Vagina (tissue), 2 donors: ENCODE measurements at places on chromosomes 2 and 18.

- DNase-seq, result no peak
Observed at GRCh38 chr2:98944775-98945174, 8.8 kb upstream of the CRACDL start.

- no peak for DNase-seq
Observed at GRCh38 chr2:231671270-231672050, 36.9 kb upstream of the PTMA start.

GRCh38 chr2:183495589-183496267 lies 371.5 kb downstream of the NUP35 start:
- DNase-seq, result no peak

GRCh38 chr18:48784656-48785055 lies 166.1 kb downstream of the SMAD7 start:
- DNase-seq, result no peak

GRCh38 chr18:63508596-63508995 lies 31.8 kb downstream of the SERPINB5 start:
- no peak for DNase-seq

DNA sequence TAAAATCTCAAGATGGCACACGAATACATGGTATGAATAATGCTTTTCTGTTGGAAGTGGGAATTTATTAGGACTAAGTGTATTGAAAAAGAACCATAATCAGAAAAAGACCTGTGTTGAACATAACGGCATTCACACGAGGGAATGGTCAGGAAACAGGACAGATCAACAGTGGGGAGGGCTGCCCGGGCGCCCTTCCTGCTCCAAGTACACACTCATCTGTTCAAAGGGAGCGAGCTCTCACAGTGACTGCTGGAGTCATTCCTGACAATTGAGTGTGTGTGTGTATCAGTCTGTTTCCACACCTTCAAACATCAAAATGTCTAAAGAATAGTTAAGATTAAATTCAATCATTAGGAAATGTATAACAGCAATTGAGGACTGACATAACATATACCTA lies 167.2 kb downstream of the HDAC4 start:
- no peak for DNase-seq

DNA sequence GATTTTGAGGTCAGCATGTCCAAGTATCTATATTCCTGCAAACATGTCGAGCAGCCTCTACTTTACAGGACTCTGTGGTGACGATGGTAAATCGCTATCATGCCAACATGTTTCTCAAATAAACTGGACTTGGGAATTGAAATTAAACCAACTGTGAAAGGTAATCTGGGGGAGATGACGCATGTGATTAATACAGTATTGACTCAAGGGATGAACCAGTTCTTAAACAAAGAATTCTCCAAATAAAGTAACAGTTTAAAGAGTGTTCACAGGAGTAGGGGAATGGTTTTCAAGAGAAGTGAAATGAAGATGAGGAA lies 54.3 kb downstream of the THUMPD2 start:
- DNase-seq, result no peak

DNA sequence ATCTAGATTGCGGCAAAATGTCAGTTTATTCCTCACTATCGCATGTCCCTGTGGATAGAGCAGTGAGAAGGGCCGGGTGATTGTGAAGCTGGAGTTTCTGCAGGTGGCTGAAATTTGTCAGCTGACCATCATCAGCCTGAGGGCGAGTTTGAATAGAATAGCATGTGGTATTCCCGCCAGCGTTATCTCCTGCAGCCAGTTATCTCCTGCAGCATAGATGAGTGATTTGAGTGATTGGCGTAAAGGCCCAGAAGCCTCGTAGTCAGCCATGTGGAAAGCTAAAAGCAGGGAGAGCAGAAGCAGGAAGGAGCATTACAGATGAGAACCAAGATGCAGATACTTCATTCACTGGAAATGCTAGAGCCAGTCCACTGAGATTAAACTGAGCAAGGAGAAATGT lies 65.5 kb downstream of the CABLES1 start:
- DNase-seq, result no peak

DNA sequence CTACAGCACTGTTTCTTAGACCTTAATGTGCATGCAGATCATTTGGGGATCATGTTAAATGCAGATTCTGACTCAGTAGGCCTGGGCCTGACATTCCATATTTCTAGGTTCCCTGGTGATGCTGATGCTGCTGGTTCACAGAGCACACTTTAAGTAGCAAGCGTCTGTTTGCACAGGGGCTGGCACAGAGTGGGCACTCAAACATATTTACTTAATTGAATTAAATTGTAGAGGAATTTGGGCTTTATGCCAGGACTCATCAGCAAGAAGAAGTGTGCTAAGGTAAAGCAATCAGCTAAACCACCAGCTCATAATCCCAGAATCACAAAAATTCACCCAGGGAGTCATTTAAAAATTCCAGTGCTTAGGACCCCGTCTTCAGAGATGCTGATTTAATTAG lies 25.1 kb upstream of the INPP4A start:
- no peak for DNase-seq

GRCh38 chr2:109080109-109080508 lies 48.9 kb upstream of the SH3RF3 start:
- no peak for DNase-seq

DNA sequence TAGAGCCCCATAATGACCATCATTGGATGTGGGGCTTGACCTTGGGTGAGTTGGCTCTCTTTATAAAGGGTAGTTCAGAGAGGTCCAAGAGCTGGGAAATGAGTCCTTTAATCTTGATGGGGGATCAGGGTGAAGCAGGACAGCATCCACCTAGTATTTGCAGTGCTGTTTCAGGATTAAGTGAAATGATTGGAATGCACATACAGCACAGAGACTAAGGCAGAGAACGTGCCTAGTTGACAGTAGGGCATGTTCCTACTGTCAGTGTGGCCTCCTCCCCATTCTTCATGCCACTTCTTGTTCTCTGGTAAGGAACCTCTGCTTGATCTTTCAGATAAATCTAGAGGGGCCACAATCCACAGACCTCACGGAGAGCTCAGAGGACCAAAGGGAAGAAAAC lies 78.9 kb downstream of the TRIM43 start:
- no peak for DNase-seq

GRCh38 chr2:102473020-102473419 lies at the start of gene SLC9A4:
Gene SLC9A4 (plus strand): TSS chr2:102473226. CDS start chr2:102473760, 534 bp downstream.
- no peak for DNase-seq

DNA sequence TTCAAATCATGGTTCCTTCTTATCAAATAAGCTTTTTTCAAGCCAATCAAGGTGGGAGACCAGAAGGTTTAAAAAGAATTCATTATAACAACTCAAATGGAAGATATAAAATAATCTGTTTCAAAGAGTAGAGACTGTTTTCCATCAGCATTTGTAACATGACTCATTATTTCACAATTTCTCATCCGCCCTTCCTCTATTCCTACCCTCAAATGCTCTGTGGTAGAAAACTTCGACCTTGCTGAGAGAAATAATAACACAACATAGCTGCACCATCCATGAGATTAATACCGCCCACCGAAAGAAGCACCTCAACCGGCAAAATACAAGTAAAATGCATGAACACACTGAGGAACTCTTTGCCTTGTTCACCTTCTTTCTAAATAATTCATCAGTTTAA lies 2039.2 kb upstream of the CELF4 start:
- DNase-seq, result no peak

DNA sequence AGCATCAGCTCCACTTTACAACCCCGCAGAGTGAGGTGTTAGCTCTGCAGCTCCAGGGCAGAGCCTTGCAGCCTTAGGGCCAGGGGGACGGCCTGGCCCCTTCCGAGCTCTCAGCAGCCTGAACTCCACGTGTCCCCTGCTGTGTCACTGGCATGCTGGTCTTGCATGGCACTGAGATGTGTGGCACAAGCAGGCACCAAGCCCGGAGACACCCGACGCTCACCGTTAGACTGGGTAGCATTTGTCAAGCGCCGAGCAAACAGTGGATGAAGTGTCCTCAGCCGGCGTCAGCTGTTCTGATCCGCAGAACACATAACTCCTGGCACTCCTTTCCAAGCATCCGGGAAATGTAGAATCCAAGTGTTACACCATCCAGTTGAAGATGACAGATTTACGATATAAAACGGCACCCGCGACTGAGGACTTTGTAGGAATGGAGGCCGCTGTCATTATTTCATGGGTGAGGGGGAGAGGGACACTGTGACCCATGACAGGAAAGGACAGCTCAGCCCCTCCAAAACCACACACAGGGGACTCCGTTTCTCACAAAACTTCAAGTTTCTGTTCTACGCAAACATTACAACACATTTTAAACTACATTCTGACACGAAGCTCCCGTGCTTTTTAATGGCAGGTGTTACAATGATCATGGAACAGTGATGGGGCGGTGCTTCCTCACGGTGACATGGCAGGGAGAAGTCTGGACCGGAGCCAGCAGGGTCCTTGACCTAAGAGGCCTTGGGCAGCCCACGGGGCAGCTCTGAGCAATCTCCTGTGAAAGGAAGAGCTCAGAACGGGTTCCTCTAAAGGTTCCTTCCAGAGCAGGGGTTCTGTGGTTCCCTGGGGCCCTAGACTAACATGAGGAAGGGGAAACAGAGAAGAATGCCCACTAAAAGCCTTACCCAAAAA lies 89.4 kb downstream of the HDAC4 start:
- DNase-seq, result peak; percentile 94

DNA sequence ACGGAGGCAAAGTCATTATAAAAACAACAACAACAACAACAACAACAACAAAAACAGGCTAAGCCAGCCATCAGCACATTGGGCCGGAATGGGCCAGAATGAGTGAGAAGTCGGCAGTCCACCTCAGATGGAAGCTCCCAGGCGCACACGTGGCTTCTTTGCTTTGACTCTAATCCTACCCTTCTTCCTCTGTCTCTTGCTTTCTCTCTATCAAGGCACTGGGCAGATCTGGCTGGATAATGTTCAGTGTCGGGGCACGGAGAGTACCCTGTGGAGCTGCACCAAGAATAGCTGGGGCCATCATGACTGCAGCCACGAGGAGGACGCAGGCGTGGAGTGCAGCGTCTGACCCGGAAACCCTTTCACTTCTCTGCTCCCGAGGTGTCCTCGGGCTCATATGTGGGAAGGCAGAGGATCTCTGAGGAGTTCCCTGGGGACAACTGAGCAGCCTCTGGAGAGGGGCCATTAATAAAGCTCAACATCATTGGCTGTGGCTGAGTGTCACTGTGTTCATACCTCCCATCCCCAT lies 52.2 kb downstream of the MARCO start:
- no peak for DNase-seq

DNA sequence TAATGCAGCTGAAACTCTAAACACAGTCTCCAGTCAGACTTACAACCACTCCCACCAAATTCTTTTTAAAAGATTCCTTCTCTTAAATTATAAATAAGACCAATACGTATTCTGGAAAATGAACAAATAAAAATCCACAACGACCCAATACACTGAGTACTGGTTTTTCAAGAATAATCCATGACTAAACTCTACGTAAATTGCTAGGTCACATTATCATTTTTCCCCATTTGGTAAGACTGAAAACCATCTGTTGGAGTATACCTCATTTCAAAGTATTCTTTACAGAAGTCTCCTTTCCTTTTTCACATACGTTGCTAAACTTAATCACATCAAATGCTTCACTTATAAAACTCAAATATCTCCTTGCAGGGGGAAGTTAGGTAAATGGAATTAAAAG lies 6.0 kb downstream of the ZNF516 start:
- DNase-seq, result no peak

- DNase-seq, result no peak
Observed at GRCh38 chr18:24601585-24601984, 141.1 kb downstream of the HRH4 start.

- DNase-seq, result no peak
Observed at GRCh38 chr2:223944703-223945531, at the start of gene WDFY1. Gene WDFY1 (minus strand): TSS chr2:223945335. CDS start chr2:223945284, 51 bp downstream.

DNA sequence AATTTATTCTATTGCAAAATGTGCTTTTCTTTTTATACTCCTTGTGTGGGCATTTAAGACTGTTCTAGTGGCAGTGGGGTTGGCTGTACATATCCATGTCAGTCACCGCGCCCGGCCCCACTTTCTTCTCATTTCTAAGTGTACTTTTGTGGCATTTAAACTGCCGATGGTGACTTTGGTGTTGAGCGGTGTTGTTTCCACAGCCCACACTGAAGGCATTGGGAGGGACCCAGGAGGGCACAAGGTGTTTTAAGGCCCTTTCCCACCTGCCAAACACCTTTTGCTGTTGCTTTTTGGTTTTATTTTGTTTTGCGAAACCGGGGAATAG lies 369.7 kb downstream of the MTX2 start:
- DNase-seq, result no peak

DNA sequence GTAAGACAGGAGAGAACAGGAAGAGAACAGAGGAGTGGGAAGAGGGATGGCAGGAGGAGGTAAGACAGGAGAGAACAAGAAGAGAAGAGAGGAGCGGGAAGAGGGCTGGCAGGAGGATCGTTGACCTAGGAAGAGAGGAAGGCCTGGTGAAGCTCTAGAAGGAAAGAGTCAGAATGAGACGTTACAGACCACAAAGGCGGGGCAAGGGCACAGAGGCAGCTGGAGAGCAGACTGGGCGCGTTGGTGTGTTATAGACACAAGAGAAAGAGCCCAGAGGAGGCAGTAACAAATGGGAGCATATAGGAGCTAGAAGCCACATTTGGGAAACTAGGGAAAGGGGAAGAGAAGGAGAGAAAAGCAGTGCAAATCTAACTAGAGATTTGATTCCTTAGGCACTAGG lies 26.6 kb downstream of the PTRHD1 start:
- no peak for DNase-seq

GRCh38 chr2:58756336-58756735 lies 515.2 kb upstream of the FANCL start:
- no peak for DNase-seq

- no peak for DNase-seq
Observed at GRCh38 chr2:22450831-22451230, 934.1 kb upstream of the KLHL29 start.

DNA sequence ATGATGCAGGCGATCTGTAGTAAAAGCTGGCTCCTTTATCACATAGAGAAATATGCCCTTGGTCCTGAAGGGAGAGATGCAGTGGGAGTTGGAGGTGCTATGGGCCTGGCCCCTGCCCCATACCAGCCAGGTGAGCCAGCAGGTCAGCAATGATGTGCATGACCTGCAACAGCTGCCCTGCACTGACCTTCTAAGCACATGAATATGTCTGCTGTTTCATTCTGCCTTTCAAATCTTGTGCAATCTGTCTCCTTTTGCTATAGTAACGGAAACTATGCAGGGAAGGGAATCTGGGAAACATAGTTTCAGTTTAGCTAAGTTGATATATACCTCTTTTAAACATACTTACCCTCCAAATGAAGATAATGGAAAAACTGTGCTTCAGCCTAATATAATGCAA lies 235.2 kb downstream of the TDRD15 start:
- no peak for DNase-seq
